Activated CD4-positive, alpha-beta T cell treated with anti-CD3 and anti-CD28 coated beads, Interleukin-2, amount 10 ng/mL, durations not matched to agents 7 days and 5 days (primary cell): ENCODE measurements at places on chromosomes 12 and 14.

DNA sequence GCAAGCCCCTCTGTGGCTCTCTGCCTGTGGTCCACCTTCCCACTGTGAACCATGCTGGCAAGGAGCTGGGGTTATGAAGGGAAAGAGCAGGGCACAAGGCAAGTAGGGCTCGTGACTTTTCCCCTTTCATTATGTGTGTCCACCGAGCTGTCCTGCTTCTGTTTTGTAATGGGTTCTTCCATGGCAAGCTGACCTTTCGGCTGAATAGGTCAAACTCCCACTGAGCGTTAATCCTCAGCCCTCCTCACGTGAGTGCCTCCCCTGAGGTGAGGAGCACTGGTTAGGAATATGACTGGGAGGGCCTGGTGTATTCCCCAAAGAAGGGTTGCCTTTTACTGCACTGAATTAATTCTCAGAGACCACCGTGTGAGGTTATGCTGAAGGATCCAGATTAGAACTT lies 424.3 kb downstream of the NPAS3 start:
- no peak for DNase-seq

DNA sequence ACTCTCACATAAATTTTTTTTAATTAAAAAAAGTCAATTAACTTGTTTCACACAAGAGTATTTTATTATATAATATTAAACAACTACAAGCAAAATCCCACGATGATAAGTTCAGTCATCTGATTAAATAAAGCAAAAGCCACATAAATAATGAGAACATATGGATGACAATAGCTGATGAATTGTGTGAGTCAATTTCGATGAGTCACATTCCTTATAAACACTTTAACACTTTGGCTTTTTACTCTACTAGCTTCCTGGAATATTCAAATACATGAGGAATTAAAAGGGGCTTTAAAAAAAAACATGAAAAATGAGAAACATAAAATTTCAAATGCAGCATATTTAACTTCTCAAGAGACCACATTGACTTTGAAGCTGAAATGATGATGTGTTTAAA lies 95.3 kb downstream of the BCAT1 start:
- DNase-seq, result no peak

GRCh38 chr12:64824500-64825142 lies at the start of gene TBC1D30:
Gene TBC1D30, plus strand, starts transcription at chr12:64824647. Its CDS starts 233 bp downstream, at chr12:64824880.
- peak; percentile 16 for DNase-seq

DNA sequence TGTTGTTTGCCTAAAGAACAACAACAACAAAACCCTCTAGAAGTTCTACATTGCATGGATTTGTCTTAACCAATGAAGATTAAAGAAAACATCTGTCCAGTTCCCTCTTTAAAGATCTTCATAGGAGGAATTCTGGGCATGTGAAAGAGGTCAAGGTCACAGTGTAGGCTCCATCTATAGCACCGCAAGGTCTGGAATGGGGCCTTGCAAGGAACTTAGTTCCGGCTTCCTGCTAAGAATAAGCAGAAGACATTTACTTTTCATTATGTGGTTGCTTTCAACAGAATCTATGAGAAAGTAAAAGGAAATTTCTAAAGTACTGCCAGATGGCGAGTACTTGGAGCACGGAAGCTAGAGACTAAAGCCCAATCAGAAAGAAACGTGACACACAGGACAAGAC lies 57.2 kb upstream of the GNPNAT1 start:
- DNase-seq, result no peak

GRCh38 chr12:64090047-64090446 lies 132.0 kb downstream of the KICS2 start:
- no peak for DNase-seq

DNA sequence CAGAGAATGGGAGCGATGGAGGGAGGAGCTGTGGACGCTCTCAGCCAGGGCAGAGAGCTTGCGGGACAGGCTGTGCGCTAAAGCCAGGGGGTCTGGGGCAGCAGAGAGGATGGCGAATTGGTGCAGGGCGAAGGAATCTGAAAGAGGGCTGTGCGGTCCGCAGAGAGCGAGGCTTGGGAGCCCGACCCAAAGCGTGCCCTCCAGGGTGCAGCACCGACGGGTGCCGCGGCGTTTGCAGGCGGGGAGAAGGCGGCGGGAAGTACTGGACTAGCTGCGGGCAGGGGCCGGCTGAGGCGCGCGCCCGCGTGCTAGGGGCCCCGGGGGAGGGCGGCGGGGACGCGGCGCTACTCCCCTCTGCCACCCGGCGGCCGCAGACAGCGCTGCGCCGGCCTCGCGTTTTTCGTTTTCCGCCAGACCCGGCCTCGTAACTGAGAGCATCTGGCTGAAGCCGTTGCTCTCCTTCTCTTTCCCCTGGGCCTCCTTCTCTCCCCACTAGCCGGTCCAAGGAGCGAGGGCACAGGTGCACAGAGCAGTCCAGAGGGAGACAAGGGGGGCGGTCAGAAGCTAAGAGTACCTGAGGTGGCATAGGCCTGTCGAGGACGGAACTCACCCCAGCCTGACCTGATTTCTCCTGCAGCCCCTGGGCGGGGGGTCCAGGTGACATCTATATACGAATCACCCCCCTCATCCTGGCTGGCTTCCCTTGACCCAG lies 24.9 kb downstream of the SLC6A12 start:
- peak; percentile 39 for DNase-seq

GRCh38 chr12:1034243-1034642 lies 43.2 kb downstream of the ERC1 start:
- no peak for DNase-seq

GRCh38 chr12:130117701-130118100 lies 44.6 kb upstream of the FZD10 start:
- no peak for DNase-seq

GRCh38 chr14:51302295-51303030 lies 62.4 kb downstream of the TMX1 start:
- no peak for DNase-seq

- DNase-seq, result no peak
These were observed 76.4 kb upstream of the ANO4 start for GRCh38 chr12:100718187-100718586.

DNA sequence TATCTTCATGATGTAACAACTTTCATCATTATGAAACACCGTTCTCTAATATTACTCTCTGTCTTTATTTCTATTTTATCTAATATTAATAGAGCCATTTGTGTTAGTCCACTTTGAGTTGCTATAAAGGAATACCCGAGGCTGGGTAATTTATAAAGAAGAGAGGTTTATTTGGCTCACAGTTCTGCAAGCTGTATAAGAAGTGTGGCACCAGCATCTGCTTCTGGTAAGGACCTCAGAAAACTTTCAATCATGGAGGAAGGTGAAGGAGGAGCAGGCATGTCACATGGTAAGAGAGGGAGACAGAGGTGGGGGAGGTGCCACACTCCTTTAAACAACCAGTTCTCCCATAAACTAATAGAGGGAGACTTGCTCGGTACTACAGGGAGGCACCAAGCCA lies 25.1 kb downstream of the BORCS5 start:
- no peak for DNase-seq

DNA sequence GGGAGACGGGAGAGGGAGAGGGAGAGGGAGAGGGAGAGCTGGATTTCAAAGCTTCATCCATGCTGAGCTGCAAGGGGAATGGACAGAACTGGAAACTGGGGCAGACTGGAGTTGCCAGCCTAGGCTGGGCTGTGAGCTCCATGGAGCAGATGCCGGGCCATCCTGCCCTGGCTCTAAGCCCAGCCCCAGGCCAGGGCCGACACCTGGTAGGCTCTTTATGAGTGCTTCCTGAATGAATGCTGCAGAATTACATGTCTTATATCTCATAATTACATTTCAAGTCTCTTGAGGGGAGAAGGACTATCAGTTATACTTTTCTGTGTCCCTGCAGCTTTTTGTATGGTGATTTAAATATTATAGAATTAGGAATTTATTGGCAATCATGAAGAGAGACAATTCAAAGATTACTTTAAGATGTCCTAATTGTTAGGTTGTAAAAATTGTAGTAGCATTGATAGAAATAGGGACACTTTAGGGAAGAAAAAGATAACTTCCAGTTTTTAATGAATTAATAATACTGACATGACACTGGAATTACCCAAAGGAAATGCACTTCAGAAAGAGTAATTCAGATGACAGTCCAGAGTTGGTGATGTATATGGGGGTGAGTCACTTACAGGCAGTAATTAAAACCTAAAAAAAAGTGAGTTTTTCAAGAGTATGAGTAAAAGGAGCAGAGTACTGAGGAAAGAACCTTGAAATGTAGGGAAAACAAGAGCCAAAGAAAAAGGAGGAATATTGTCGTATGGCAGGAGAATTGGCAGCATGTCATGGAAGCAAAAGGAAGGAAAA lies 29.0 kb downstream of the SCYL2 start:
- DNase-seq, result no peak

- DNase-seq, result no peak
These were observed 52.1 kb downstream of the KICS2 start for GRCh38 chr12:64170024-64170423.

GRCh38 chr12:58678753-58679152 lies 241.6 kb downstream of the LRIG3 start:
- DNase-seq, result no peak

- no peak for DNase-seq
These were observed 140.4 kb downstream of the SLC35F4 start for GRCh38 chr14:57725399-57726077.

GRCh38 chr14:28280997-28281598 lies 485.5 kb upstream of the FOXG1 start:
- DNase-seq, result no peak

DNA sequence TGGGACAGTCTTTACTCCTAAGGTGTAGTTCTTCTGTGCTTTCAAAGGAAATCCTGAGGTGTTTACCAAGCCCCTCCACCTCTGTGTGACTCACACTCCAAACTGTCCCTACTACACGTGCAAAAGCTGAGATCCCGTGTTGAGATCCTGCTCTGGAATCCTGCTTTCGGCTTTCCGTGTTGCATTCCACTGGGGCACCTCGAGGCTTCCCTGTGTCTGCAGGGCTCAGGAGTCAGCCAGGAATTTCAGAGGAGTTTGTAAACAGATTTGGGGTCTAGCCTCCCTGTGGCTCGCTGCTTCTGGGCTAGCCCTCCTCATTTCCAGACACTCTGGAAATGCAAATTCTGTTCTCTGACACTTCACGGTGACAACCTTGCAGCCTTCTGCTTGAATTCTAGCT lies 48.4 kb downstream of the CACNA2D4 start:
- no peak for DNase-seq

- DNase-seq, result no peak
These were observed 17.3 kb upstream of the TC2N start for GRCh38 chr14:91884664-91885063.

GRCh38 chr12:130971925-130972585 lies 18.3 kb downstream of the ADGRD1 start:
- DNase-seq, result no peak

- no peak for DNase-seq
These were observed 50.1 kb upstream of the REP15 start for GRCh38 chr12:27646149-27646548.

DNA sequence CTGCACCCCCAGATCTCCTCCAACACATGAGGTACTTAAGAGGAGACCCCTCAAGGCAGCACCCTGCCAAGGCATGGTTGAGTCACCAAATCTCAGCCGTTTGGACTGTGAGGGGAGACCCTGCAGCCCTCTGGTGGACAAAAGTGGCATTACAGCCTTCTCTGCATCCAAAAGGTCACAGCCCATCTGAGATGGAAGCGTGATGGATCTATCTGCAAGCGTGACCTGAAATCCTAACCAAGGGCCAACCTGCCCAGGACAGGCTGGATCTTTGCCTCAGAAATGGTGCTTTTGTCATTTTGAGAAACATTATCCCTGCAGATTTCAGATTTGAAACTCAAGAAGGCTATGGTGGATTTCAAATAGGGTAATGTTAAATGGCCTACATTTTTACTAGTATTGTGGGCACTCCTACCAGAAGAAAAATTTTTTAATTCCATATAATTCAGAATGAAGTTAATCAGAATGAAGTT lies 23.7 kb upstream of the DHRS4 start:
- peak; percentile 87 for DNase-seq

GRCh38 chr14:91227183-91227628 lies 17.3 kb downstream of the GPR68 start:
- peak; percentile 50 for DNase-seq

- peak; percentile 57 for DNase-seq
These were observed 596 bp downstream of the DLST start for GRCh38 chr14:74882103-74882920.

DNA sequence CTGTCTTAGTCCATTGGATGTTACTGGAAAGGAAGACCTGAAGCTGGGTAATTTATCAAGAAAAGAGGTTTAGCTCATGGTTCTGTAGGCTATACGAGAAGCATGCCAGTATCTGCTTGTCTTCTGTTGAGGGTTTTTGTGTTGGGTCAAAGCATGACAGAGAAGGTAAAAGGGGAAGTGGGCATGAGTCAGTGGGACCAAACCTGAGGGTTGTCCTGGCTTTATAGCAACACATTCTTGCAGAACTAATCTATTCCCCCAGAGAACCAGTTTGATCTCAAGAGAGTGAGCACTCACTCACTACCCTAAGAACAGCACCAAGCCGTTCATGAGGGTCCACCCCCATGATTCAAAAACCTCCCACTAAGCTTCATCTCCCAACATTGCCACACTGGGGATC lies 19.0 kb upstream of the KRAS start:
- no peak for DNase-seq

DNA sequence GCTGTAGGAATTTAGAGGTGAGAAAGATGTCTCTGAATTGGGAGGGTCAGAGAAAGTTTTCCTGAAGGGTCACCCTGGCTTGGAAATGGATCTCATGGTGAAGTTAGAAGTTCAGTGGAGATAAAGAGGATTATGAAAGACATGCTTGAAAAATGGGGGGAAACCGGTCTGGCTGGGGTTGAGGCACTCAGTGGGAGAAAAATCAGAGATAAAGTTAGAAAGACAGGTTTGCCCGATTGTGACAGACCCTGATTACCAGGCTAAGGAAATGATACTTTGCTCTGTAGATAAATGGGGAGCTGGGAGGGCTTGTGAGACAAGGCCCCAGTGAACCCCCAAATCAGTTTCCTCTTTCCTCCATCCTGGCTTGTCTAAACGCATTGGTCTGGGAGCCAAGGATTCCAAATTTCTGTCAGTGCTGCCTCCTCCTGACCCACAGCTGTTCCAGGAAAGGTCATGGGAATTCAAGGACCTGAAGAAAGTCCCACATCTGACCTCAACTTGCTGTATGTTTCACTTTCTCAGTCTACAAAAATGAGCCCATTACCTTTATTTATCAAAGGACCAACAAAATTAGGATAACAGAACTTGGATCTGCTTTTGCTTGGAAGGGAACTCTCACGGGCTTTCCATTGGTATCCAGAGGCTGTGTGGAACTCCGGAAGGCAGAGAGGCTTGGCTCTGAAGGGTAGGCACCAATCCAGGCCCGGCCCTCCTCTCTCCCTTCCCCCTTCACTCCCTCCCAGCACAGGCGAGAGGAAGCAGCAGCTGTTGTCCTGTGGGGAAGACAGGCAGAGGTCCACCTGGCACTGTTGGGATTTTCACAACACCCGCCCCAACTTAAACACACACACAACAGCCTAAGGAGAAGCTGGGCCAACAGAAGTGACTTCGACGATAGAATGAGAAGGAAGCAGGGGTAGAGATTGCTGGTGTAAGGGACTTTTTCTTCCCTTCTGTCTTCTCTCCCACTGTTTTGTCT lies 3.4 kb upstream of the RNASE7 start:
- no peak for DNase-seq

- DNase-seq, result no peak
These were observed 94.5 kb downstream of the LRRIQ1 start for GRCh38 chr12:85130646-85131045.
